Activated CD4-positive, alpha-beta T cell treated with anti-CD3 and anti-CD28 coated beads for 1 hour (primary cell): ENCODE measurements at places on chromosomes 7 and 10.

DNA sequence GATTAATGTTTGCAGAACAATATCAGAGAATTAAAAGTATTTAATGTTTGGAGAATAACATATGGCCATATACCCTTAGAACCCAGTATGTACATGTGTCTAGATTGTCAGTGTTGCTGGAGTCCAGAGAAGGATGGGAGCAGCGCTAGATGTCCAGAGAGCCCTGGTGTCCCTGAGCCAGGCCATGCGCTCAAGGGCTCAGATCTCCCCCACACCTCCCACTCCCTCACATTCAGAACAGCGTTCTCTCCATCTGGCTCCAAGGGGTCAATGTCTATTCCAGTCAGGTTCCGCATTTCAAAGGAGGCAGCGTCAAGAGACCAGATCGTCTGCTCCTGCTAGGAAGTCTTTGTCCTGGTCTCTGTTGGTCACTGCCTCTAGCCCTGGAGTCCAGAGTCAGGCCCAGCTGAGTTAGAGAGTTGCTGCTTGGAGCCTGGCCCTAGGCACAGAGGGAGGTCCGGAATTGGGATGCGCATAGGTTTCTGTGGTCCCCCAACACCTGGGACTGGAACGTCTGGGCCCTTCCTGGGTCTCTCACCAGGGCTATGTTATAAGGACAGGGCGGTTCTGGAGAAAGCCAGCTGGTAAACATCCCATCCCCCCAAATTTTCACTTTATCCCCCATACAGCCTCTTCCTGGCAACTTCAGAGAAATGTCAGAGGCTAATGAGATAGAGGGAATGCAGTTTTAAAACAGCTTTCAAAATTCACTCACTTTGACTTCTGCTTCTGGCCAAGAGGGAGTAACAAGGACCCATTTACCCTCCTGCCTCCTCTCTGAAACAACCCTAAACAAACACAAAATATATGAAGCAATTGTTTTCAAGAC, 6.5 kb upstream of the WDR86 start:
- no peak for DNase-seq

DNA sequence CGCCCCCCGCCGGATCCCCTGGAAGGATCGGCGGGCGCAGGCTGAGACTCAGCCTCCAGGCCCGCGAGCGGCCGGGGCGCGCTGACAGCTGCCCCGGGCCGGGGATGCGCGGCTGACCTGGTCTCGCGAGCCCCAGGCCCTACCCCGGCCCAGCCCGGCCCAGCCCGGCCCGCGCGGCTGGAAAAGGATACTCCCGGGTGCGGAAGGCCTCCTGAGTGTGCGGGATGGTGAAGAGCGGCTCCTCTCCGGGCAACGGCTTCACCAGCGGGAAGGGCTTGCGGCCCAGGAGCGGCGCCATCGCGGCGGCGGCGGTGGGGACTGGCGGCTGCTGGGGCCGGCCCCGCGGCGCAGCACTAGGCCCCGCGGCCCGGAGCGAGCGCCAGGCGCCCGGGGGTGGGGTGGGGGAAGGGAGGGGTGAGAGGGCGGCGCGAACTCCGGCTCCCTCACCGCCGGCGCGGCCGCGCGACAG, 423 bp downstream of the BAZ1B start:
- no peak for DNase-seq

DNA sequence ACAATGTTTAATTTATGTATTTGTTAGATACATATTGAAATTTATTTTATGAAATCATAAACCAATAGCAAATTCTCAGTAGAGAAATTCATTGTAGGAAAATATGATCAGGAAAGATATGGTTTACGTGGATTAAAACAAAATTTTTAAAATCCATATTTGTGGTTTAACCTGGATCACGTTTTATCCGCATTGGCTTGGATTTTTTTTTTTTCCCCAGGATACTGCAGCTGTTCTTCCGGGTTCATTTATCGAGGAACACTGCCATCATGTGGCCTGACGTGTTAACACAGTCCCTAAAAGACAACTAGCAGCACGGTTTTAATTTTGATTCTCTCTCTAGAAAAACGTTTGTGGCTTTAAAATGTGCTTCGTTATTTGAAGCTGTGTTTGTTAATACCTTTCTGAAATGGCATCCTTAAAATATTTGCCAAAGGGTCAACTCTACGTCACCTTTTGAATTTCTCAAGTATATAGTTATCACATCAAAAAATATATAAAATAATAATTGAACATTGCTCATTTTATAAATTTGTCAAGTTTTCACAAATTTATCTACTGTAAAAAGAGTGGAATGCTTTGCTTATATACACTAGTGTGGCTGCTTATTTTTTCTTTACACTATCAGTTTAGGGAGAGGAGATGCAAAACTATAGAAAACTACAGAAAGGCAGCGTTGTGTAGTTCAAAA, 8.7 kb upstream of the ASB4 start:
- peak; percentile 10 for DNase-seq

DNA sequence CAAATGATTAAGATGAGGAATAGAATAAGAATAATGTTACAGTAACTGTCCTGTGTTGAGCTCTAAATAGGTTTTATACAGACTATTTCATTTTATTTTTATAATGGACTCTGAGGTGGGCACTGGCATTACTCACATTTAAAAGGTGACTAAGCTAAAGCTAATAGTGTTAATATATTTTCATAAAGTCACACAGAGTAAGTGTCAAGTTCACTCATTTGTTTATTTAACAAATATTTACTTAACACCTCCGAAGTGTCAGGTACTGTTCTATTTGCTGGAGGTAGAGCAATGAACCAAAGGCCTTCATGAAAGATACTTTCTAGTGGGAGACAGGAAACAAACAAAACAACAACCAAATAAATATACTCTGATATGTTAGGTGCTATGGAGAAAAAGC, 44.0 kb downstream of the ASB4 start:
- DNase-seq = no peak

DNA sequence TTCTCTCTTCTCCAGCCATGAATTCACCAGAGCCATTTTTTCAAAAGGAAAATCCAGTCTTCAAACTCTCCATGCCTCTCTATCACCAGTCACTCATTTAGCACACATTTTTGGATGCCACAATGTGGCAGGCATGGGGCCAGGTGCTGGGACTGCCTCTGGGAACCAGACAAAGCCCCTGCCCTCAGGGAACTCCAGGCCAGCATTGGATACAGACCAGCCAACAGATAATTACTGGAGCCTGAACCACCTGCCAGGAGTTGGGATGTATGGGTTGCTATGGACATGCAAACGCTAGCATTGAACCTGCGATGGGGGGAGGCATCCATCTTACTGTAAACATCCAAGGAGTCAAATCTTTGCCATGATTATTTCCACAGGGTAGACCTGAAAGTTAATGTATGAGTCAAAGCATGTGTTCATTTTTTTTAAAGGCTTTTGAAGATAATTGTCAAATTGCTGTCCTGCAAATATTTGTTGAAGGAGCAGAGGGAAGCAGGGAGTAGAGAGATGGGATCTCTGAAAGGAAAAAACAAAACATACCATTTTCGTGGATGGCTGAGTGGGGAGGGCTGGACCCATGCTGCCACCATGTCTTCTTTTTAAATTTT, 43.2 kb downstream of the SRRM3 start:
- DNase-seq = no peak

GRCh38 chr7:69728304-69728703, 130.0 kb downstream of the AUTS2 start:
- DNase-seq = no peak

DNA sequence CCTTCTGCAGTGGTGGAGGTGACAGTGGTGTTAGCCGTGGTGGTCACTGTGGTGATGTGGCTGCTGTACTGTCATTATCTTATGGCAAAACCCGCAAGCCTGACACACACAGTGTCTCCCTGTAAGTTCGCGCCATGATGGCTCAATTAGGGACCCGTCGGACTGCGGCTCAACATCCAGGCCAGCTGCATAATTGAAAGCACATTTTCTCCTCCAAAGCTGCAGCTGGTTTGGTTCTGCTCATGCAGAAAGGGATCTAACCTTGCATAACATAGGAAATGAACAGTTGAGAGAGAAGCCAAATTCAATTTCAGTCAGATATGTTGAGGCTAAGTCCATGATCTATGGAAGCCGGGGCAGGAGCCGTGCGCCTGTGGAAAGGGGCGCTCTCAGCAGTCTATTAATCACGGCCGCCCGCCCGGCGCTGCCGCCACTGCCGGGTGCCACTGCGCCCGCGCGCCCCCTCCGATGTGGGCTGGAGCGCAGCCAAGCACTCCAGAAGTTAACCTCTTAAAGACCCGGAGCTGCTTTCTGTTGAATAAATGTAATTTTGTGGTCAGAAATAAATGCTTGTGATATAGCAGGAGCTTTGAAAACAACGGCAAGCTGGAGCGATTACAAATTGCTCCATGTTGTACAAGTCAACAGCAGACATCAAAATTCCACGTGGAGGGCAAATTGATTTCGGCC, 227.7 kb downstream of the CUX1 start:
- no peak for DNase-seq

DNA sequence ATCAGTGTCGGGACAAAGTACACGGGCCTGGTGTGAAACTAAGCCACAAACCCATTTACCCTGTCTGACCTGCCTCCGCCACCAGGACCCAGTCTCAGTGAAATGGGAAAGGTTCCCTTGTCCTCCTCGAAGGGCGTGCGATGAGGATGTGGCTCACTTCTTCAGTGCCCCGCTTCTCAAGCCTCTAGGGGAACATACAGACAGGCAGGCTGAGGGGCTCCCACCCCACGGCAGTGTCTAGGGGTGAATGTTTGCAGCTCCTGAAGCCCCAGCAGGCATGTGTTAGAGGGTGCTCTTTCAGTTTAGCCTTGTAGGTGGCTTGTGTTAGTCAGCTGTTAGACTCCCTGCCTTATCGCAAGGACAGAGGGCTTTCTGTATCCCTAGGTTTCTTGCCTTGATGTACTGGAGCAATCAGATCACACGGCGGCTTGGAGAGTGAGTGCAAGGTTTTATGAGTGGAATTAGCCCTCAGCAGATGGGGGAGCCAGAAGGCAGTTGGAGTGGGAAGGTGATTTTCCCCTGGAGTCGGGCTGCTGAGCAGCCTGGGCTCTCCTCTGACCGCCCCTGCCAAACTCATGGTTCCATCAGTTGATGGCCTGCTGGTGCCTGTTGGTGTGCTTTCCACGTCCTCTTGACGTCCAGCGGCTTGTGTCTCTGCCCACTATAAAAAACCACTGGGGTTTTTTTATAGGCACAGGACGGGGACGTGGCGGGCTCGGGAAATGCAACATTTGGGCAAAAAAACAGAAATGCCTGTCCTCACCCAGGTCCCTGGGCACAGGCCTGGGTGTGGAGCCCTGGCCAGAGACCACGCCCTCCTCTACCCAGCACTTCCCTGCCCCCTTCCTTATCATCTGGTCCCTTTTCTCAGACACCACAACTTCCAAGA, 759 bp downstream of the NUDT1 start:
- no peak for DNase-seq

- DNase-seq = no peak
These were observed 128.0 kb downstream of the GLI3 start for GRCh38 chr7:42108803-42109528.

DNA sequence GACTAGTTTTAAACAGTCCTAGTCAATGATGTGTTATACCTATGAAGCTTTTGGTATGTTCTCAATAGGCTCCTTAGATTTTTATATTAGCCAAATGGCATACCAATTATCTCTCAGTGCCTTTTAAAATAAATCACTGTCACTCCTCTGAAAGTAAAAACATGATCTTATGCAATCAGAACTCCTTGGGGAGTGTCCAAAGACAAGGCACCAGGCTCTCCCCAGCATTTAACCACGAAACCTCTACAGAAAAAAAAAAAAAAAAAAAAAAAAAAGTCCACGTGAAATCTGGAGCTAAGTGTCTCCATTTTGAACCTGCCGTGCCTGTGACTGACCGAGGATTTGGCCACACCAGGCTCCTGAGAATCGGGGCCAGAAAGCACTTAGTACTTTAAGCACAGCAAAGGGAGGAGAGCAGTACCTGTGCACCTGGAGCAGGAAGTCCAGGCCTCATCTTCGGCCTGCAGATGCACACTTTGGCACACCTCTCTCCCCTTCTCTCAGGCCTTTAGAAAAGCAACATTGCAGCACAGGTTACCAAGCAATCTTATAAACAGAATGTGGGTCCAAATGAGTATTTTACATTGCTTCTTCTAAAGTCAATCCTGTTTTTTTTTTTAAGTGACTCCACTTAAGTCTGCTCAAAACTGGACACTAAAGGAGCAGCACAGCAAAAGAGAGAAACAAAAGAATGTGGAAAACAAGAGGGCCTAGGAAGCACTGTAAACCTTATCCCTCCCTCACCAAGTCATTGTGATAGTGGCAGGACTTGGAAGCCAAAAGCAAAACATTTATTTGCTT, 1.5 kb downstream of the FAM13C start:
- DNase-seq = no peak

GRCh38 chr10:99945263-99945662, 64.5 kb downstream of the DNMBP start:
- DNase-seq = no peak

DNA sequence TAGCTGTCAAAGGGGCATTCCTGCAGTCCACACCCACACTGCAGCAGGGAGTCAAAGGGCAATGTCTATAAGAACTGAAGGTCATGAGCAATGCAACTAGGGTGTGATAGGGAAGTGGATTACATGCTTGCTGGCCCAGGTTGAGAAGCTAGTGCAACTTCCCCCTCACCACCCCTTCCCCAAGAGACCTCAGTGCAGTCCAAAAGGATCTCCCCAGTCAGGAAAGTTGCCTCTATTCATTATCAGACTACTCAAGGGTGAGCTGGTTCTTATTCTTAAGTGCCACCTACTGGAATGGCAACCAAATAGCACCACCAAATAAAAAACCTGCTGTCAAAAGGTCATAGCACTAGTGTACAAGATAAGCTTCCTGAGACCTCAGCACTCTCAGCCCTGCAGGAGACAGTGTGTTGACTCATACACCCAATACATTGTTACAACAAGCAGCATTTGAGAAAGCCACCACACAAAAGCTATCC, 28.2 kb downstream of the MTERF1 start:
- no peak for DNase-seq

DNA sequence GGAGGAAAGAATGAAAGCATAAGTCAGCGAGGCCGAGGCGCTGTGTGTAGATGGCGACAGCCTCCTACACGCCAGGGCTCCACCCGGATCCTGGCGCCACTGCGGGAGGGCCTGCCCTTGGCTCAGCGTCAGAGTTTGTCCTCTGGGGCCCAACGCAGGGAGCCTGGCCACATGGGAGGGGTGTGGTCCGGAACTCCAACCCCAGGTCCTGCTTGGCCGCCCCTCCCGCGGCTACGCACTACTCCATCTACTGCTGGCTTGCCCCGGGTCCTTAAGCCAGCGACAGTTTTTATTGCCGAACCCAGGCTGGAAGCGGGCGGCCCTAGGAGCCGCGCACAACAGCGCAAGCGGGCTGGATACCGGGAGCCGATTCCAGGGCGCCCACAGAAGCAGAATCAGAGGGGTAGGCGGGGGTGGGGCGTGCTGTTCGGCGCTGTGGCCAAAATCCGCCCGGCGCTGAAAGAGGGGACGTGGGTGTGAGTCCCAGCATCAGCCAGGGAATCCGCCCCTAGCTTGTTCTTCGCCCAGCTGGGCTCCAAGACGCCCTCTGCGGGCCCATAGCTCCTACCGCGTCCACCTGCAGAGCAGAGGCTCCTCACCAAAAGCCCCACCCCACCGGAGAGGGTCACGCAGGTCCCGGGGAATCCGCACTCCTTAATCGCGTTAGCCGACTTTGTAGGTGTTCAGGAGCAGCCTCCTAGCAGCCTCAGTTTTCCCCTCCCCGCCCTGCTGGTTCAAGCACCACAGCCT, 4.5 kb downstream of the KAZALD1 start:
- peak; percentile 24 for DNase-seq
